ENCODE measurements at places on chromosomes 1 and 21. TPM values are rescaled to one million over a fixed set of nuclear protein-coding genes. Genes with fewer than 3 reads are reported as not detected.

- no peak for DNase-seq
These were observed 16.9 kb upstream of the PWP2 start for GRCh38 chr21:44090325-44090724.

- DNase-seq: no peak
These were observed 283.9 kb downstream of the DPYD start for GRCh38 chr1:97636941-97637340.

DNA sequence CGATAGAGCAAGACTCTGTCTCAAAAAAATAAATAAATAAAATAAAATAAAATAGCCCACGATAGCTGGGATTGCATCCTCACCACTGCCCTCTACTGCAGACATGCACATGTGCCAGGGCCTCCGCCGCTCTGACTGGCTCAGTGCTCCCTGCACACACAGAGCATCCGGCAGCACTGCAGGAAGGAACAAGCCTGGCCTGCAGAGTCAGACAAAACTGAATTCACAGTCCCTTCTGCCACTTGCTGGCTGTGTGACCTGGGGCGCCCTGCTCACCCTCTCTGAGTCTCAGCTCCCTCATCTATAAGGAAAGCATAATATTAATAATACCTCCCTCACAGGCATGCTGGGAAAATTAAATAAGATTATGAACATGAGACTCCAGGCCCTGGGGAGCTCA is 35.4 kb downstream of the CSMD2 start:
- DNase-seq: no peak

DNA sequence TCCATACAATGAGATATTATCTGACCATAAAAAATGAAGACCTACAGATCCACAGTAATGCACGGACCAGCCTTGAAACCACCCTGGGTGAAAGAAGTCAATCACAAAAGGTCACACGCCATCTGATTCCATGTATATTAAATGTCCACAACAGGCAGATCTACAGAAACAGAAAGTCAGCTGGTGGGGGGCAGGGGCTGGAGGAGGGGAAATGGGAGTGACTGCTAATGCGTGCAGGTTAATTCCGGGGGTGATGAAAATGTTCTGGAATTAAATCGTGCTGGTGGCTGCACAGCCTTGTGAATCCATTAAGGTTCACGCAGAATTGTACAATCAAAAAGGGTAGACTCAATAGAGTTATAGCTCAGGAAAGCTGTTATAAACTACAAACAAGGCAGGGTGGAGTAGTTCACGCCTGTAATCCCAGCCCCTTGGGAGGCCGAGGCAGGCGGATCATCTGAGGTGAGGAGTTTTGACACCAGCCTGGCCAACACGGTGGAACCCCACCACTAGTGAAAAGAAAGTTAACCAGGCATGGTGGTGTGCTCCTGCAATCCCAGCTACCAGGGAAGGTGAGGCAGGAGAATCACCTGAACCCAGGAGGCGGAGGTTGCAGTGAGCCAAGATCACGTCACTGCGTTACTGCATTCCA is 32.3 kb downstream of the ACOT7 start:
- no peak for DNase-seq

GRCh38 chr1:185445594-185445993 is 128.6 kb upstream of the IVNS1ABP start:
- no peak for DNase-seq

GRCh38 chr1:245105815-245106410 is 48.9 kb upstream of the KIF26B start:
- no peak for DNase-seq

GRCh38 chr1:18134324-18135046 is 26.9 kb downstream of the IGSF21 start:
- no peak for DNase-seq

DNA sequence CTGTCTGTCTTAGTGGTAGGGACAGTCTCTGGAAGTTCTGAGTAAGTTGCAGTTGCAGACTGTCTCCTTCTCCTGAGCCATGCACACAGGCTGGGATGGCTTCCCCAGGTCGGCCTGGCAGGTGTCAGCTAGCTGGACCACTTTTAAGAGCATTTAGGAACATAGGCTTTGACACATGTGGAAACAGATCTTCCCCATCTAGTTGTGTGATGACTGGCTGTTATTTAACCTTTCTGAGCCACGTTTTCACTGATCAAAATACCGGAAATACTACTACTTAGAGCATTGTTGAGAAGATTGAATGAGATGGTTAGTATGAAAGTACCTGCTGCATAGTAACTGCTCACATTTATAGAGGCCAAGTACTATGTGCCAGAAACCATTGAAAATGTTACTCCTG is 6.2 kb upstream of the MAPKAPK2 start:
- no peak for DNase-seq

OLIG1 gene
- 0.38 TPM for total RNA-seq
